LHCN-M2 (cell line): ENCODE measurements at places on chromosomes 2 and 18.

GRCh38 chr2:160457588-160457987 is 36.0 kb downstream of the RBMS1 start:
- no peak for DNase-seq

GRCh38 chr2:159505196-159505595 is 111.2 kb downstream of the BAZ2B start:
- DNase-seq = no peak

DNA sequence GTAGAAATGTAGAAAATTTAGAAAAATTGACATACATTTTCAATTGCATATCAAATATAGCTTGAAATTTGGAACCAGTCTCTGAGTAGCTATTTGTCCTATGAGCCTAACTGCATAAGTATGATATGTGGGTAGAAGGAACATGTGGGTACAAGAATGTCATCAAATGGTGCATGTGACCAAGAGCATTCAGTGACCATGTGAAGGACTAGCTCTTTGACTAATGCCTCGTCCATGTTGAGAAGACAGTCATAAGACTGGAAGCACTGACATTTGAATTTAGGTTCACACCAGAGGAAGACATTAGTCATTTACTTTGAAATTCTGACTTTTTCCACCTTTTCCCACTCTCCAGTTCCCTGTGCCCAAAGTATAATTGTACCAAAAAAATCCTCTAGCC is 12.6 kb downstream of the MRPL44 start:
- peak; percentile 20 for DNase-seq

DNA sequence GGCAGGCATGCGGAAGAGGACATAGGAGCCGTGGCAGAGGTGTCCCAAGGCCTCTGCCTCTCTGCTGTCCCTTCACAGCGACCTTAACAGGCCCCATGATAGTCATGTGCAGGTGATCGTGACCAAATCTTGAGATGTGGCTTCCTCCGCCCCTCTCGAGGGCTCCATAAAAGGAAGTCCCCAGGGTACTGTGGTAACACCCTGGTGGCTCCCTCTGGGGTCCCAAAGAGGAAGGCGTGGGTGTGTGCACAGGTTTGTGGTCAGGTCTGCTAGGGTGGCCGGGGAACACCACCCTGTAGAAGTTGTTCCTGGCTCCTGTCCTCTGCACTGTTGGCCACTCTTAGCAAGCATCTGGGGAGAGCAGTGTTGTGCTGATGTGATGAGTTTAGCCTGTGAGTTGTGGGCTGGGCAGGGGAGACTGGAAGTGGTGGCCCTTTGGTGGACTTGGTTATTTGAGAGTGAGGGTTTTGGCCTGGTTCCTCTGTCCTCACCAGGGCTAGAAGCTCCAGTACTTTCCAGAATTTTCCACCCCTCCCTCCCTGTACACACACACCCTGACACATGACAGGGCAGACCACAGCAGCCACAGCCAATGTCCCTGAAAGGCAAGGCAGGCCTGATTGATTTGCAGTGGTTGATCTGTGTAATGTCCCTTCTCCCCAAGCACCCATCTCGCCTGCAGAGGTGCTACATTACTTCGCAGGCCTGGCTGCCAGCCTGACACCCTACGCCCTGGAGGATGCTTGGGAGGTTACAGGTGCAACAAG is 68.9 kb upstream of the BOD1L2 start:
- no peak for DNase-seq

GRCh38 chr2:149164827-149165226 is 126.3 kb downstream of the LYPD6B start:
- DNase-seq = no peak

DNA sequence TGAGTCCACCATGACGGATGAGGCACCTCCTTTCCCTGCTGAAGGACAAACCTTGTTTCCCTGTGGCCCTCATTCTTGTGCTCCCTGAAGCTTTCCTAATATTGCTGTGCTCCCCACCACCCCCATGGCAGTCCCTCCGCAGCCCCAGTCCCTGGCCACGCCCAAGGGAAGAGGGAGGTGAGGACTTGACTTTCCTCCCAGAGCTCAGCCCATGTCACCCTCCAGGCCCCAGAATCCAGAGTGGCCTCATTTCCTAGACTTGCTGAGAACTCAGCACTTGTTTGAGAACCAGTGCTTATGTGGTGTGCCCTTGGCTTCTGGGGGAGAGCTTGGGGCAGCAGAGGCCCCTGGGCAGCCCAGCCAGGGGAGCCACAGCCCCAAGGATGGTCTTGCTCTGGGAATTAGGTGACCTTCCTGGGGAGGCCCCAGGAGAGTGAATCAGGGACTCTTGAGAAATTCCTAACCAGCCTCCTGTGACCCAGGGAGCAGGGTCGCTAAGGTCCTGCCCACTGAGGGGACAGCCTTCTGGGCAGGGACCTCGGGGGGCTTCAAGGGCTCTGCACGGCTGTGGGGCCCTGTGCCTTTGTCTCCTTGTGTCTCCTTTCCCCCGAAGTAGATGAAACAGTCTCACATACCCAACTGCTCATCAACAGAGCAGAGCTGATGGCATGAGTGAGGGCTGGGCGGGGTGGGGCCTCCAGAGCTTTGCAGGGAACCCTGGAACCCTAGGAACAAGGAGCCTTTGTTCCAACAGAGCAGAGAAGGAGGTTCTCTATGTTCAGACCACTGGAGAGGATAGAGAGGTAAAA is 27.9 kb downstream of the PSD4 start:
- no peak for DNase-seq

DNA sequence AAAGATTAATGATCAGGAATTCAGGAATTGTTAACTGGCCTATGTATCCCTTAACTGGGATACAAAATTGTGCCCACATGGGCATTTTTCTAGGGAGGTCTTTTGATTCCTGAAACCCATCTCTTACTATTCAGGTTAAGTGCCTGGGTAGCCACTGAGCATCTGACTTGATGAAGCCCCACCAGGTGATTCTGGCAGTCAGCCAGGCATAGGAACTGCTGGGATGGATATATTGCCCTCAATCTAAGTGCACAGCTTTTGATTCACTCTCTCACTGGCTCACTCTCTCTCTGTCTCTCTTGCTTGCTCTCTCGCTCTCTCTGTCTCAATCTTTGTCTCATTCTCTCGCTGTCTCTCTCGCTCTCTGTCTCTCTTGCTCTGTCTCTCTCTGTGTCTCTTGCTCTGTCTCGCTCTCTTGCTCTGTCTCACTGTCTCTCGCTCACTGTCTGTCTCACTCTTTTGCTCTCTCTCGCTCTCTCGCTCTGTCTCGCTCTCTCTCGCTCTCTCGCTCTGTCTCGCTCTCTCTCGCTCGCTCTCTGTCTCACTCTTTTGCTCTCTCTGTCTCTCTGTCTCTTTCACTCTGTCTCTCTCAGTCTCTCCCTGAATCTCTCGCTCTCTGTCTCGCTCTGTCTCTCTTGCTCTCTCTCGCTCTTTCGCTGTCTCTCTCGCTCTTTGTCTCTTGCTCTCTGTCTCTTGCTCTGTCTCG is 22.3 kb downstream of the INPP1 start:
- no peak for DNase-seq

GRCh38 chr18:3710712-3711301 is 260.8 kb downstream of the TGIF1 start:
- DNase-seq = peak; percentile 9

GRCh38 chr2:129754421-129754820 is 225.0 kb upstream of the RAB6C start:
- DNase-seq = no peak

GRCh38 chr2:18435426-18436037 is 124.9 kb downstream of the RDH14 start:
- peak; percentile 70 for DNase-seq
